ENCODE measurements at places on chromosomes 7 and 10. TPM values are rescaled to one million over a fixed set of nuclear protein-coding genes. Genes with fewer than 3 reads are reported as not detected.

DNA sequence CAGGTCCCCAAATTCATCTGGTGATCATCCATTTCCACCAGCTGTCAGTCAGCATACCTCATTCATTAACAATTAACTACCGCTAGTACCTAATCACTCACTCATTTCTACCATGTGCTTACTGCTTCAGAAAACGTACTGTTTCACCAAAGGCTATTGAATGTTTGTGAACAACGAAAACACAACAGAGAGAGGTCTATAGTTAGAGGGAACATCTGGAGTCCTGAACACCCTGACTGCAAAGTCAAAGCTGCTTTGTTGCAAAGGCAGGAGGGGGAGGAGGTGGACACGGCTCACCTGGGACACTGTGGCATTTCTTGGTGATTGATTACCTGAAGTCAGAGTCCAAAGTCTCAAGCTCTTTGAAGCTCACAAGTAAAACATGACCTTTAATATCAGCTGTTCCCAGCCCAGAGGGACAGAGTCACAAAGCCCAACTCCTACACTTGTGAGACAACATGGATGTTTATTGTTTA, 342.3 kb upstream of the ADARB2 start:
- DNase-seq, result no peak

DNA sequence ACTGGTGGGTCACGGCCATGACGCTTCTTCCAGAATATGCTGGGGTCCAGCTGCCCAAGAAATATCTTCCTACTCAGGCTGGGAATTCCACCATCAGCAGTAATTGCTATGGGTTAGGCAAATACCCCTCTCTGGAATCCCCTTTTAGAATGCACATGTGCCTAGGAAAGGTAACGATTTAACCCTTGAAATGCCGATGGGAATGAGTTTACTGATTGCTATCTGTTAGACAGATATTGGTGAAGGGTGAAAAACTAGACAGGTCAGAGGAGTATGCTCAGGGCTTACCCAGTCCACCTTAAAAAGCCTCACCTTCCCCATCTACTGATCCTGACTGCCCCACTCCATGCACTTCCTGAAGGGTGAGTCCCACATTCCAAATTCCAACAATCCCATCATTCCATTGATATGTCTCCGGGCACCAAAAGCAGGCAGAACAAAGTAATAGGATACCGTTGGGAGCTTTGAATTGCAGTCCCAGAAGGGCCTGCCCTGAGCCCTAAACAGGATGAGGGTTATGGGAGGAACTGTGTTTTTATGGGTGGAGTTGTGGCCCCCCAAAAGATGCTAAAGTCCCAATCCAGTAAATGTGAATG, 59.3 kb downstream of the DLG5 start:
- DNase-seq, result no peak

DNA sequence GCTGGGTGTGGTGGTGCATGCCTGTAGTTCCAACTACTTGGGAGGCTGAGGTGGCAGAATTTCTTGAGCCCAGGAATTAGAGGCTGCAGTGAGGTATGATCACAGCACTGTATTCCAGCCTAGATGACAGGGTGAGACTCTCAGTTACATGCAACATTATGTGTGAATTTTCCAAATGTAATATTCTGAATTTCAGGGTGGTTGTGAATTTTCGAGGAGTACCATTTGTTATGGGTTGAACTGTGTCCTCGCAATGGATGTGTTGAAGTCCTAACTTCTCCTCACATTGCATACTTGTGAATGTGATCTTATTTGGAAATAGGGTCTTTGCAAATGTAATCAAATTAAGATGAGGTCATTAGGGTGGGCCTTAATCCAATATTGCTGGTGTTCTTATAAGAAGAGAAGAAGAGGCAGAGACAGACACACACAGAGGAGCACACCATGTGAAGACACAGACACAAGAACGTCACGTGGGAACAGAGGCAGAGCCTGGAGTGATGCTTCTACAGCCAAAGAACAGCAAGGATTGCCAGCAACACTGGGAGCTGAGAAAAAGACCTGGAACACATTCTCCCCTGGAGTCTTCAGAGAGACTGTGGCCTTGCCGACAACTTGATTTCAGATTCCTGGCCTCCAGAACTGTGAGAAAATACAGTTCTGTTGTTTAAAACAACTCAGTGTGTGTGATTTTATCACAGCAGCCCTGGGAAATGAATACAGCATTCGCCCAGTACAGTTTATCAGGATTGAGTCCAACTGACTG, 91.9 kb downstream of the ZNF783 start:
- no peak for DNase-seq

GRCh38 chr10:24866604-24867583, 85.5 kb downstream of the PRTFDC1 start:
- no peak for DNase-seq

DNA sequence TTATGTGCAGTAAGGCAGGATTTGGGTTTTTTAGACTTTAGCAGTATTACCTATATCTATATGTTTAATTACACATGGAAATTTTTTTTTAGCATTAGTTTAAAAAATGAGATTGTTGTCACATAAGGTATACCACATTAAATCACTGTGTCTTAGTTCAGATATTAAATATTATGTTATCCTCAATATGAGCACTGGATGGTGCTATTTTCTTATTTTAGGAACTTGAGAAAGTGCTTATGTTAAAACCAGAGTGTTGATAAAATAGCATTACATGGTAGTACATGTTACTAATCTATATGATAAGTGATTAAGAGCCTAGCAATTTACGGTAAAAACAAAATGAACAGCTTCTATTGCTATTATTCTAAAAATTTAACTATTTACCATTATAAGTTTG, 28.8 kb downstream of the MIOS start:
- no peak for DNase-seq

DNA sequence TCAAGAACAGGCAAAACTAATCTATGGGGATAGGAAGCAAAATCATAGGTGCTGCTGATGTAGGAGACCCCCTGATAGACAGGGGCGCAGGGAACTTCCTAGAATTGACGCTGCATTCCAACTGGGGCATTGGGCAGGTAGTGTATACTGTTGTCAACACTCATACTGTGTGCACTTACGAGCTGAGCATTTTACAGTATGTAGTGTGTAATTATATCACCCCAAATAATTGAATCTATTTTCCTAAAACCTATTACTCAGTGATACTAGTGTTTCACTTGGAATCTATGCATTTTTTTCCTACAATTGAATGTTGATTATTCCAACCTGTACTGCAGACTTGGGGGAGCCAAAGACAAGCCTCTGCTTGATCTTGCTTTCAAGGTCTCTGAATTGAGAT, 207.0 kb upstream of the PRKCQ start:
- DNase-seq, result no peak

DNA sequence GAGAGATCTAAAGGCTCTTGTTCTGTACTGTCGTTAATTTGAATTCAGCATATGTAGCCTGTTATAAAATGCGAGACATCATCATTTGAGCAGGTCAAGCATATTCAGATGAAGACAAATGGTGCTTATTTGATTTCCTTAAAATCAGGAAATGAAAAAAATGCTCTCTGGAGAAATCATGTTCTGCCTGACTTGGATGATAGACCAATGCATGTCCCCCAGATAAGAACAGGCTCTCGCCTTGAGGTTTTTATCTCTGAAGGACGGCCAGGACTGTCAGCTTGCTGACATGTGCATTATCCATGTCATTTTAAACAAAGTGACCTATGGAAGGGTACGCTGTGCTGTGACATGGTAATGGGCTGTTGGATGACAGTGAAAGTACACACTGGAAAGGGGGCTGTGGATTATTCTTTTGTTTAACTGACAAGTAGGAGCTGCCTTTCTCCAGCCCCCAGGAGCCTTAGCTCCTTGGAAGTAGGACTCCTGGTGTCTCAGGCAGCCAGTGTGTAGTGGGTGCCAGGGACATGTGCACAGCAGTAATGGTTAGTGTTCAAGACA, 695.1 kb upstream of the GALNT17 start:
- no peak for DNase-seq

GRCh38 chr10:66639371-66639770, 286.5 kb upstream of the LRRTM3 start:
- DNase-seq, result no peak

Gene NKX2-3
- total RNA-seq, result not detected

Gene ACTL6B
- not detected for total RNA-seq

Gene CPA2
- total RNA-seq, result not detected
